Umbilical cord (tissue), 2 donors: ENCODE measurements at places on chromosomes 3 and 15. TPM values are rescaled to one million over a fixed set of nuclear protein-coding genes. Genes with fewer than 3 reads are reported as not detected.

ZBTB47 gene
- total RNA-seq = 49.8 TPM

DNA sequence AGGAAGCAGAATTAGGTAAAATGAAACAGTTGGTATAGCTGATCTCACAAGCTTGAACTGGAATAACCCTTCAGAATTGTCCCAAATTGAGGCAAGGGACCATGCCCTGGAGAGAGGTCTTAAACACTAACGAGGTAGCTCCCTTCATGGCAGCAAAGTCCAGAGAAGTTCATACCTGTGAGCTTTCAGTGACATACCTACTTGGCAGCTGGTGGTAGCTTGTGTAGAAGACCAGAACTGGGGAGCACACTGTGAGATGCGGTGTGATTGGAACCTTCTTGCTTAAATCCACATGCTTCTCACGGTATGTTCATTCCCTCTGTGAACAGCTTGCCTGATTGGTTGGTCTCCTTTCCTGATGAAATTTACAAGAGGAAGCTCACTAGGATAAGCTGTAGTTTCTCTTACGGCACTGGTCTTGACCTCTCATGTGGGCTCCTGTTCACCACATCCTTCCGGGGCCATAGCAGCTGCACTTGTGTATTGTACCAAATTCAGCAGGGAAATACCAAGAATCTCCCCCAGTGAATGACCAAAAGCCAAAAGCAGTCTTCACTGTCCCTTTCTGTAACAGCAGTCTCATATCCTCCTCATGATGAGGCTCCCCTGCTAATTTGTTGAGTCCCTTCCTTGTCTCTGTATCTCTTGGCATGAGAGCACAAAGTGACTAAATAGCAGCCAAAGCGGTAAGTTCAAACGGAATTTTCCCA is 483.7 kb upstream of the FRG2C start:
- DNase-seq = no peak

- DNase-seq = no peak
Observed at GRCh38 chr15:48360841-48361240, 29.6 kb downstream of the DUT start.

DNA sequence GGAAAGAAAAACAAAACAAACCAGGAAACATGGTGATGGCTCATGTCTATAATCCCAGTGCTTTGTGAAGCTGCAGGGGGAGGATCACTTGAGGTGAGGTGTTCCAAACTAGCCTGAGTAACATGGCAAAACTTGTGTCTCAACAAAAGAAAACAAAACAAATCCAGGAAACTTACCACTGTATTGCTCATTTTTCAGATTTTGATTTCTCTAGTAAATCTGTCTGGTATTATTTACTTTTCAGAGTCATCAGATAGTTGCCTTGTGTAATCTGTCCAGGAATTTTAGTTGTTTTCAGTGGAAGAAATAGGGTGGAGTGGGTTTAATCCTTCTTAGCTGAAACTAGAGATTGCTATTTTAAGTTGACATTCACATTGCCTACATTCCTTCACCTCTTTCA is 91.8 kb upstream of the ALCAM start:
- DNase-seq = peak; percentile 1

DNA sequence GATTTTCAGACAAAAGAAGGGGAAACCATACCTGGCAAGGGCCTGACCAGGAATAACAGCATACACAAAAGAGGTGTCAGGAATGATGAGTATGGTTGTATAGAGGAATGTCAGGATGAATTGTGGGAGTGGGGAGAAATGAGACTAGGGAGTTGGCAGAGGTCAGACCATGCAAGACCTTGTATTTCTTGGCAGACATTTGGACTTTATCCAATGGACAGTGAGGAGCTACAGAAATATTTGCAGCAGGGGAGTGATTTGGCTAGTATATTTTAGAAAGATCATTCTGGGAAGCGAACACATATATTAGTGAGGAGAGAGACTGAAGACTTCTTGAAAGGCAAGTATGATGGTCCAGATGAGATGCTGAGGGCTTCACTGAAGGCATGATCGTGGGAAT is 25.4 kb upstream of the ALPK3 start:
- no peak for DNase-seq
